ENCODE measurements at places on chromosomes 1 and 21.

DNA sequence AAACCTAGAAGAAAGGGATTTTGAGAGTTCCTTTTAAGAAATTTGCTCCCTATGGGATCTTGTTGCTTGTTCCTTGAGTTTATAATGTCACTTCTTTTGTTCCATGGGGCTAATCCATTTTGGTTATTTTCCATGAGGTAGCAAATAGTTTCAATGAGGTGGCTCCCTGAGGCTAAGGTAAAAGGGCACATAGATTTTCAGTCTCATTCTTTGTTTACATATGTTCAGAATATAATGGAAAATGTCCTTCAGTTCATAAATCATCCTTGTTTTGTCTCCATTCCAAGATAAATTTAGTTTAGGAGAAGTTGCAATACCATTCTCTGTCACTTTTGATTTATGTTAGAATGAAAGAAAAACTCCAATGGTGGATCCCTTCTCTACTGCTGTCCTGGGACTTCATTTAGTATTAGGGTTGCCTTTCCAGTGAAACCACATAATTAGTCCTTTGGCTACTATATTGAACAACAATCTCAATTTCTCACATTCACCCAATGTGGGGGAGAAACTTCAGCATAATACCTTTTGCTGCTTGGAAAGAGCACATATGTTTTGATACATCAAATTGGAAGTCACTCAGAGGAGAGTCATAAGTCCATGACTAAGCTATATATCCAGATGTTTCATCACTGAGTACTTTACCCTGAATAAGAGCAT, 80.9 kb upstream of the ADAMTS5 start:
- no peak for DNase-seq

DNA sequence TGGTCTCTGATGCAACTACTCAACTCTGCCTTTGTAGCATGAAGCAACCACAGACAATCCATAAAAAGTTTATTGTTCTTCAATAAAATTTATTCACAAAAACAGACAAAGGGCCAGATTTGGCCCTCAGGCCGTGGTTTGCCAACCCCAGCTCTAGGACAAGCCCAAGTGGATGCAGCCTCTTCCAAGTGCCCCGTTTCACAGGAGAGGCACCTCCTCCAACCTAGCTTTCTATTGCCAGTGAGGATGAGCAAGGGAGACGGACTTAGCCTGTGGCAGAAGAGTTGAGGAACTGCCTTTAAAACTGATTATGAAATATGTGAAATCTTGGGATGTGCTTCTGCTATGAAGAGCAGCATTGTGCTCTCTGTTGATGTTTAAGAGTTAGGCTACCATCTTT, 105.4 kb downstream of the PSMG1 start:
- no peak for DNase-seq

DNA sequence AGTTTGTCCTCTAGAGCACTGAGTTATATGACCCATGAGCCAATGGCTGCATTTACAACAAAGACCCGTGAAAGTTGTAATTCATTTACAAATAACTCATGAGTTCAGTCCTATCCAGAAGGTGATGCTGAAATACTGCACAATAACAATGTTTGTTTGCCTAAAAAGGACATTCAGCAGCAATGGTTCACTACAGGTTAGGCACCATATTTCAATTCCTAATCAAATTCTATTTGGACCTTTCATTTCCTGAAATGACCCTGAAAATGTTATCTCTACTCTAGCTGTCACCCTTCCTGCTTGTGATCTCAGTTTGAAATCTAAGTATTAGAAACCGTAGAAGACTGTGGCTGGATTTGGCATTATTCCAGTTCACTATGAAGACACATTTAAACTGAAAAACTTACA, 191.2 kb upstream of the SAMSN1 start:
- DNase-seq: no peak

GRCh38 chr1:245466261-245466660, 311.5 kb downstream of the KIF26B start:
- DNase-seq: no peak

GRCh38 chr1:94056996-94057395, 64.0 kb downstream of the ABCA4 start:
- DNase-seq: no peak

Data from NCI-H2171 (cell line).